ENCODE measurements at places on chromosomes 16 and 17. TPM values are rescaled to one million over a fixed set of nuclear protein-coding genes. Genes with fewer than 3 reads are reported as not detected.

The IRX6 gene
- 0.63 TPM for total RNA-seq

The CRYBA1 gene
- total RNA-seq: not detected

The CMTR2 gene
- 19.1 TPM for total RNA-seq

The KRTAP4-4 gene
- not detected for total RNA-seq

The KRT40 gene
- not detected for total RNA-seq

The COTL1 gene
- total RNA-seq: 103 TPM
